ENCODE measurements at places on chromosomes 11 and 22.

- no peak for DNase-seq
Observed at GRCh38 chr11:123450623-123451022, 20.6 kb downstream of the GRAMD1B start.

GRCh38 chr11:60879104-60879503 is 11.8 kb downstream of the ZP1 start:
- DNase-seq = no peak

- DNase-seq = no peak
Observed at GRCh38 chr11:77093987-77094840, 8.4 kb upstream of the OMP start.

DNA sequence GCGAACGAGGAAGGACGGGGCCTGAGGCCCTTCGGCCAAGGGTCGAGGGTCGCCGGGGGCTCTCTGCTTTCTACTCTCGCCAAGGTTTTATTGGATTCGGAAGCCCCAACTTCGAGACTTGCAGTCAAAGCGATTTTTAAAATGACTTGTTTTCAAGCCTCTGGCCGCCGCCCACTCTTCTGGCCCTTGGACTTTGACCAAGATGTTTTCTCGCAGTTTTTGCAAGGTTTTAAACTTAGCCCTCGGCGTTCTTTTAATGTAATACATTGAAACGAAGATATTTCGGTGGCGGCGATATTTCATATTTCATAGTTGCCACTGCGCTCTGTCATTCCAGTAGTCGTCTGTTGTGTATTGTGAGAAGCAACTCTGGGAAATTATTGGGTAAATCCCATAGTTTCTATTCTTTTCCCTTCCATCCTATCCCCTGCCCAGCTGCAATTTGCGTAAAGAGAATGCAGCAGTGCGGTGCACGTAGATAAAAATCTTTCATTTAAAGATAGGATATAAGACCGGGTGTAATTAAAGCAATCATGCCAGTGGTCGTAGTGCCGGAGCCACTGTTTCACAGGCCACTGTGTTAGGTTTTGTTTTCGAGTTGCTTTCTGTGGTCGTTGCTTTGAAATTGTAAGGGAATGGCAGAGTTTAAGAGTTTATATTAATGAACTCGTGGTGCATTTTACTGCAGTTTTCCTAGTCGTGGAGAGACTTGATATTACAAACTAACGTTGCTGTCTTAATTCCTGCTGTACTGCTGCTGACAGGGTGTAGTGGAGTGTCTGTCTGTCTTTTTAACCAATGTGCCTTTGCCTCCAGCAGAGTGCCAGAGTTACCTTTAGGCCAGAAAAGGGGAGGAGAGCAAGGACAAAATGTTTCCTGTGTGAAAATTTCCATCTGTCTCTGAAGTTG is 702 bp downstream of the BIRC2 start:
- no peak for DNase-seq

DNA sequence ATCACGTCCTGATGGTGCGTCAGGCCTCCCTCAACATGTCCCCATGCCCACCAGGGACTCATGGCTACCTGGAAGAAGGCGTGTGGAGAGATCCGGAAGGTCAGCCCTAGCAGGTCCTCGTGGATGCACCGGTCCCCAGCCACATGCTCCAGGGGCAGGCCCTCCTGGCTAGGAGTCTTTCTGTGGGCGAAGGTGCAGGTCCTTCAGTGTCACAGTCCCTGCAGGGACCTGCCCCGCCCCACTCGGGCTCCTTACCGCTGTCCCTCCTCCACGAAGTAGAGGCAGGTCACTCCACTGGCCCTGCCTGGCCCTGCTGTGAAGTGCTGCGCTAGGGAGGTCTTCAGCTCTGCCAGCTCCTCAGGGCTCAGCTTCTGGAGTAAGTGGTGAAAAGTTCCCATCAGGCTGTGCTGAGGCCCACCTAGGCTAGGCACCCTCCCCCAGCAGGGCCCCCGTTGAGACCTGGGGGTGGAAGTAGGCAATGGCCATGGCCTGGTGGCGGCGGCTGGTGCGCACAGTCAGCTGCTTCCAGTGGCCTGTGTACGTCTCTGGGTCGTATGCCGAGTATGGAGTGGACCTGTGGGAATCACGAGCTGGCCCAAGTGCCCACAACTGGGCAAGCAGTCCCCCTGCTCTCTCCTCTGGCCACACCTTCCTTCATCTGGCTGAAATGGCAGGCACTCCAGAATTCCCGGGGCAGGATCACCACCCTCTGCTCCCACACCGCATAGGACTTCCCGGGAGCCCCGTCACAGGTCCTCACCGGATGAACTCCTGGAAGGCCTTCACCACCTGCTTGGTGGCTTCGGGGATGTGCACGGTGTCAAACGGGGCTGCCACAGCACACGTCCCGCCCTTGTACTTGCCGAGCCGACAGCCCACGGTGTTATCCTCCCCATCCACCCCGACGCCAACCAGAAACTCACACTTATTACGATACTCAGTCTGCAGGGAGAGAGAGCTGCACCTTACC is 1.1 kb upstream of the RANBP1 start:
- DNase-seq = no peak

- no peak for DNase-seq
Observed at GRCh38 chr22:22884888-22885840, 2.5 kb upstream of the IGLL5 start.

- no peak for DNase-seq
Observed at GRCh38 chr11:67503119-67504004, 1.8 kb downstream of the PITPNM1 start.

DNA sequence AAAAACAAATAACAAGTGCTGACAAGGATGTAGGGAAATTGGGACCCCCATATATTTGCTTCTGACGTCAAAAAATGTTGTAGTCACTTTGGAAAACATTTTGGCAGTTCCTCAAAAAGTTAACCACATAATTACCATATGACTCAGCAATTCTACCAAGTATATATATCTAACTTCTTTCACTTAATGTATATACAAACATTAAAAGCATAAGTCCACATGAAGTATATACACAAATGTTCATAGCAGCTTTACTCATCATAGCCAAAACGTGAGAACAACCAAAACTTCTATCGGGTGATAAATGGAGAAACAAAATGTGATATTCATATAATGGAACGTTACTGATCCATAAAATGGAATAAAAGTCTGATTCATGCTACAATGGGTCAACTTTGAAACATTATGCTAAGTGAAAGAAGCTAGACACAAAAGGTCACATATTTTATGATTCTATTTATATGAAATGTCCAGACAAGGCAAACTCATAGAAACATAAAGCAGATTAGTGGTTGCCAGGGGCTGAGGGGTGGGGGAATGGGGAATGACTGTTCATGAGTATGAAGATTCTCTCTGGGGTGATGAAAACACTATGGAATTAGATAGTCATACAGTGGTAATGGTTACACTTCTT is 48.7 kb upstream of the TEAD1 start:
- DNase-seq = no peak

GRCh38 chr11:121236115-121237001 is 56.2 kb upstream of the SC5D start:
- no peak for DNase-seq

DNA sequence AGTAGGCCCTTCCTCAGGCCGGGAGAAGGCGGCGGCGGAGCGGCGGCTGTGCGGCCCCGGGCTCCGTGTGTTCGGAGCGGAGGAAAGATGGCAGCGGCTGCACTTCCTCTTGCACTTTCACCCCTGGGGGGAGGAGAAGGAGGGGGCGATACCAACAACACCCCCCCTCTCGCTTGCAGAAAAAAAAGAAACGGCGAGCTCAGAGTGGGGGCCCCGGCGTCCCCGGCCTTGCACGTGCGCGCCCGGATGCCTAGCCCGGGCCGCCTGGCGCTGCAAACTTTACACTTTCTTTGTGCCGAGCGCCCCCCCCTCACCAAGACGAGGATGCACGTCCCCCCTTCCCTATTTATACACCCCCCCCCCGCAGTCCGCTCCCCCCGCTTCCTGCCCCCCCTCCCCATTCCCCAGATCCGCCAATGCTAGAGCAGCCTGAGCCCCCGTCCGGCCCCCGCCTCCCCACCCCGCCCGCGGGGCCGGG is at the start of gene PATZ1:
TSS of gene PATZ1 (minus strand) at position 92 of the 478 bp plus-strand sequence. CDS start 744 bp downstream, outside the sequence.
- peak; percentile 81 for DNase-seq

GRCh38 chr11:32032478-32032877 is 58.4 kb upstream of the RCN1 start:
- no peak for DNase-seq

DNA sequence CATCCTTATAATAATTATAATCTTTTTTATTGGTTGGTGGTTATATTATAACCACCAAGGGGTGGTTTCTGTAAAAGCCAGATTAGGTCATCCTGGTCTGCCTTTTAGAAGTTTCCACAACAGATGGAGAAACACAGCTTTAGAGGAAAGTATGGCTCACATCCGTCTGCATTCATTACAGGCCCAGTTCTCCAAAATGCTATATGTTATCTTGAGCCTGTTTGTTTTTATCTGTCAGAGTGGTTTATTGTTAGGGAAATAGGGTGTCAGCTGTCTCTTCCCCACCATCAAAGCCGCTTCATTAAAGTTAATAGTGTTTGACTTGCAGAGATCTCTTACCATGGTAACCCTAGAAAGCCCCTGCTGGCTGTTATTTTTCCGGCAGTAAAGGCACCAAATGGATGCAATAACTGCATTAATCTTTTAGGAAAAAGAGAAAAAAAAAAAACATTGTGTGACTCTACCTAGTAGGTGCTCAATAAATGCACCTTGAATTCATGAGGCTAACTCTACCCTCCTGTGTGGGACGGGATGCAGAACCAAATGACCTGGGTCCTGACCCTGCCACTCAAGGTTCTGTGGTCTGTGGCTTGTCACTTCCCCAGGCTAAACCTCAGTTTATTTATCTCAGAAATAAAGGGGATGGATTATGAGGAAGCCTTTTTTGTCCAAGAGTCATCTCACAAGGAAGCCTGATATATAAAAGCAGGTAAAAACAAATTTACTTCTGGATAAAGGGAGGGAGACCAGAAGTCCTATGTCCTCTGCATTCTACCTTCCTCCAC is 118.3 kb downstream of the WT1 start:
- DNase-seq = no peak

DNA sequence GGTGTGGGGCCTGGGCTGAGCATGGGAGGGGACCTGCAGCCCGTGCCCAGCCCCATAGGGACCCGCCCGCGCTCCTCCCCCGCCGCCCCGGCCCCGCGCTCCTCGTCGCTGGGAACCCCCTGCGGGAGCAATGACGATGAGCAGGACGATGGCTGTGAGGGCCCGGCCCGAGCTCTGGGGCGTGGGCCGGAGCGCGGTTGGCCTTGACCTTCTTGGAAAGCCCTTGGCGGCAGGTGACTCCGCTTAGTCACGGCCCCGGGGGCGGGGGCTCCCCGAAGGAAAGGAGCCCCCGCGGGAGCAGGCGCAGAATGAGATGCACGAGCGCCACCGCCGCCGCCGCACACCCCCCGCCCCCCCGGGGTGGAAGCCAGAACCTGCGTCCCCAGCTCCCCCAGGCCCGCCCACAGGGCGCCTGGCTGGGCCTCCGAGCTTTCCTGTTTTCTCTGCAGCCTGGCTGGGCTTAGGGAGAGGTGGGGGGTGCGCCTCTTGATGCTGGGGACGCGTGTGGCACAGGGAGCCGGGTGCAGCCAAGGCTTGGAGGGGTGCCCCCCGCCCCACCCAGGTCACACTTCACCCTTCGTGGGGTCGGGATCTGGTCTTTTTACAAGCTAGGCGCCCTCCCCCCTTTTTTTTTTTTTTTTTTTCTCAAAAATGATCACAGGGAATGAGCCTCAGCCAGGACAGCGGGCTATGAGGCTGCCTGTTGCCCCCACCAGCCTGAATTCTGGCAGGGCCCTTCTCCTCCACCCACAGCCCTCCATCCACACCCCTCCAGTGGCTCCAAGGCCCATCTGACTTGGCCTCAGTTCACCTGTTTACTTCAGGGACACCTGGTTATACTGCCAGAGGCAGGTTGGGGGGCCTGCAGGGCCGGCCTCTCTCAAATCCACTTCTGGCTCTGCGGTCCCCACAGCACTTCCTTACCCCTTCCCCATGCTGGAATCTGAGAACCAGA is 17.9 kb downstream of the CRELD2 start:
- DNase-seq = peak; percentile 89

GRCh38 chr11:131889146-131889577 is 518.7 kb downstream of the NTM start:
- DNase-seq = no peak

GRCh38 chr11:70720281-70720680 is 322.0 kb downstream of the CTTN start:
- no peak for DNase-seq

DNA sequence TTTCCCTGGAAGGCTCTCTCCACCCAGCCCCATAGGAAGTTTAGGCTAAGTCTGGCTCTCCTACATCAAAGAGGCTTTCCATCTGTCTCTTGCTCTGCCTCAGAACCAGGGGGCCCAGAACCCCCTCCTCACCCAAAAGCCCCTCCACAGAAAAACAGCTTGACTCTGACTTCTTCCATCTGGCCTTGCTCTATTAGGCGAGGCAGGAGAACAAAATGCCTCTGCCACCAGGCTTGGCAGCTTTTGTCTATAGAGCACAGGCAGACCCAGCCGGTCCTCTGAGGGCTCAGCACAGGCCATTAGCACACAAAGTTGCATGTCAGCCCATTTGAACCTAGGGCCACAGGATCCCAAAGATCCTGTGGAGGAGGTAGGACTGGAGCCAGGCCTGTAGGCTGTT is 75.7 kb upstream of the SUSD2 start:
- no peak for DNase-seq

- no peak for DNase-seq
Observed at GRCh38 chr11:114314096-114314495, 17.9 kb downstream of the NNMT start.

GRCh38 chr22:31969789-31970489 is 25.6 kb downstream of the YWHAH start:
- peak; percentile 47 for DNase-seq

- no peak for DNase-seq
Observed at GRCh38 chr11:123122852-123123251, 60.9 kb upstream of the HSPA8 start.

GRCh38 chr11:35798983-35799382 is 136.4 kb downstream of the TRIM44 start:
- DNase-seq = no peak

DNA sequence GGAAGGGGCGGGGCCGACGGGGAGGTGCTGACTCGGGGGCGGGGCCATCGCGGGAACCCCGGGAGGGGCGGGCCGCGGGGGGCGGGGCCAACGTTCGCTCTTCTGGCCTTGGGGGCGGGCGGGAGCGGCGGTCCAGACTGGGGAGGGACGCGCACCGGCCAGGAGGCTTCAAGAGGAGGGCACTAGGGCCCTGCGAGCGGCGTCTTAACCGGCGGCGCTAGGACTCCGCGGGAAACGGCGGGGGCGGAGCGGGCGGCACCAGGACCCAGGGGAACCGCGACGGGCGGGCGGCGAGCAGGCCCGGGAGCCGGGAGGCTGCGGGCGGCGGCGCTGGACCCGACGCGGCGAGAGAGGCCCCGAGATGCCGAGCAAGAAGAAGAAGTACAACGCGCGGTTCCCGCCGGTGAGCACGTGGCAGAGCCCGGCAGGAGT is at the start of gene DRAP1:
TSS of gene DRAP1 (plus strand) at position 286 of the 432 bp plus-strand sequence. CDS start at position 362, 76 bp downstream.
- DNase-seq = peak; percentile 98

DNA sequence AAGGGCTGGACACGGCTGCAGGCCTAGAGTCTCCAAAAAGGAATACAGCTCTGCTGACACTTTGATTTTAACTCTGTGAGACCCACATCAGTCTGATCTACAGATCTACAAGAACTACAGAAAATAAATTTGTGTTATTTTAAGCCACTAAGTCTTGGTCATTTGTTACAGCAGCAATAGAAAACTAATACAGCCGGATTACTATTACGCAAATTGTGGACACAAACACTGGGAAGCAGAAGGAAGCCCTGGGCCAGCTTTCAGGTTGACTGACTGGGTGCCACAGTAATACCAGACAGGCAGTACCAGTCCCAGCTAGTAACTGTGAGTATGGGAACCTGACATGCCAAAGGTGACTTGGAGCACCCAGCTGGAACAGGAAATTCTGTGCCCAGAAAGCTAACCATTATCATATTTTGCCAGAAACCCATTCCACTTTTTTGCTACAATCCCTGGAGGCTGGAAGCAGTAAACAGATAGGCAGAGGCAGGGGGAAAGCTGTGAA is 13.4 kb downstream of the SLC25A17 start:
- DNase-seq = no peak

Data from effector CD4-positive, alpha-beta T cell (primary cell).